ENCODE measurements at places on chromosomes 7 and 10.

DNA sequence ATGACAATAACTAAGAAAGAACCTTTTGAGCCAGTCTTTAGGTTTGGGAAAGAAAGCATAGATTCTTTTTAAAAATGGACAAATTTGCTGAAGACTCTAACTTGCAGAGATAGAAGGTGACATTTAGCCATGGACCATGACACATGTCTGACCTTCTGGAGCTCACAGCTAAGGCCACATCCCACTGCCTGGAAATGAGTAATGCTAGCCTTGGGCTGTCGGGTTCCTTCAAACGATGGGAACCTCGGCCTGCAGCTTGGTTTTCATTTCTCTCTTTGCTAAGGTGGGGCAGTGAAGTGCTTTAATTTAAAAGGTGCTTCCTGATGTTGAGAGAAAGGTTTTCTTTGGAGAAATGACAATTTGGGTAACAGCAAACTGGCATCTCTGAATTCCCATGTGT lies 223.2 kb downstream of the FANK1 start:
- no peak for DNase-seq

GRCh38 chr10:127887541-127888415 lies 5.0 kb downstream of the CLRN3 start:
- DNase-seq: no peak

GRCh38 chr7:100875356-100875751 lies 451 bp downstream of the SRRT start:
- DNase-seq: no peak

DNA sequence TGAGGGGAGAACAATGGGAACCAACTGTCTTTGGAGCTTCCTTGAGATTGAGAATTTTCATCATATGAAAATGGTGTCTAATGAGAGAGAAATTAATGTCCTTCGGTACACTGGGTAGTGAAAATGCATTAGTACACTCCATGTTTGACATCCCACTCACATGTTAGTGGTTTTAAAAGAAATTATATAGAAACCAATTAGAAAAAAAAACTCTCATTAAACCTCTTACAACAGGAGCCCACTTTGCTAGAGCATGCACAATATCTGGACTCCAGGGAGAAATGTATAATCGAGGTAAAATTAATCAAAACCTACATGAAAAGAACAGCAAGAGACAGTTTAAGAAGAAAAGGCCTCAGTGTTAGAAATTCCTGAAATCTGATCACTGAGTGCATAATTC lies 79.2 kb upstream of the KCNIP2 start:
- no peak for DNase-seq

GRCh38 chr10:96334616-96335526 lies 23.9 kb downstream of the OPALIN start:
- DNase-seq: no peak

GRCh38 chr7:127208860-127209259 lies 43.9 kb downstream of the GRM8 start:
- no peak for DNase-seq

GRCh38 chr10:126536656-126537055 lies 133.8 kb downstream of the C10orf90 start:
- no peak for DNase-seq

DNA sequence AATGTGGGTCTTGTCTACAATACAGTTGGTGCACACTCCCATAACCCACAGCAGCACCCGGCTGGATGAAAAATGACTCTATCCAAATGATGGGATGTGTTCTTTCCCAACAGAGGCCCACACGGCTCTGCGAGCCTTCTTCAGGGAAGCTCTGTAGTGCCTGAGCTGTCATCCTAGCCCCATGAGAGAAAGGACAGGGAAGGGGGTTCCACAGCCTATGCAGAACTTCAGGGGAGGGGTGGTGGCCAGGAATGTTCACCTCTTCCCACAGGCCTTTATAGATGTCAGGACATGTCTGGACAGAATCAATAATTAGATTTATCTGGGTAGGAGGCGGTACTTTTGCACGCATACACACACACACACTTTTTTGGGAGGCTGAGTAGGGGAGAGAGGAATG lies 109.0 kb downstream of the JCAD start:
- DNase-seq: no peak

DNA sequence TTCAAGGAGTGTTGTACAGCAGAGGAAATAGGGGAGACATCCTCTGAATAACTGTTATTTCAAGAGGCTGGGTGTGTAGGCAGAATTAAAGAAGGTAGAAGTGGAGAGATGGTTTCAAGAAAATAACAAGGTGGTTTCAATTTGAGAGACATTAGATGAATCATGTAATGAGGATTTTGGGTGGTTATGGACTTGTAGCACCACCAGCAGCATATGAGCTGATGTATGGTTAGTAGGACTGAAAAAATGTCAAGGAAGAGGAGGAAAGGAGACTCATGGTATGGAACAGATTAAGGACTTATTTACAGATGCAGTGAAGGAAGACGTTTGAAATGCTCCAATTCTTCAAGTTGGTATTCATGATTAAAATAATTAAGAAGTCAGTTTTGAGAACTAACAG lies 166.2 kb downstream of the EXOC4 start:
- DNase-seq: no peak

DNA sequence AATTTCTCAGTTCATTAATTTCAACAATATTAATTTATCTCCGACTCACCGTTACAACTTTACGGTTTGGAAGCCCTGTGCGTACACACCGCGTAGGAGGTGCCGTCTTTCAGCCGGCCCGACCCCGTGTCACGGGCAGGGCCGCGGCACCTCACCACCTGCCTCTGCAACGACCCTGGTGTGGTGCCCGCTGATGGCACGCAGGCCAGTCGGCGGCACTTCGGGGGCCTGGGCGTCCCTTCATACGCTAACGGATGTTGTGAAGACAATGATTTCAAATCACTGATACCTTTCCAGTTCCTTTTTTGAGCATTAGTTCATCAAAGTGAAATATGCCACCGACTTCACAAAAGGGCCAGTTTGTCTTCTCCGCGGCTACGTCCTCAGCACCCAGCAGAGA lies 125.3 kb downstream of the EBF3 start:
- DNase-seq: no peak

- no peak for DNase-seq
Measured at GRCh38 chr7:96314402-96315124, 7.3 kb downstream of the SLC25A13 start.

GRCh38 chr7:47419471-47419870 lies 162.4 kb downstream of the TNS3 start:
- no peak for DNase-seq

GRCh38 chr10:97768322-97769315 lies 3.2 kb downstream of the SFRP5 start:
- DNase-seq: no peak

DNA sequence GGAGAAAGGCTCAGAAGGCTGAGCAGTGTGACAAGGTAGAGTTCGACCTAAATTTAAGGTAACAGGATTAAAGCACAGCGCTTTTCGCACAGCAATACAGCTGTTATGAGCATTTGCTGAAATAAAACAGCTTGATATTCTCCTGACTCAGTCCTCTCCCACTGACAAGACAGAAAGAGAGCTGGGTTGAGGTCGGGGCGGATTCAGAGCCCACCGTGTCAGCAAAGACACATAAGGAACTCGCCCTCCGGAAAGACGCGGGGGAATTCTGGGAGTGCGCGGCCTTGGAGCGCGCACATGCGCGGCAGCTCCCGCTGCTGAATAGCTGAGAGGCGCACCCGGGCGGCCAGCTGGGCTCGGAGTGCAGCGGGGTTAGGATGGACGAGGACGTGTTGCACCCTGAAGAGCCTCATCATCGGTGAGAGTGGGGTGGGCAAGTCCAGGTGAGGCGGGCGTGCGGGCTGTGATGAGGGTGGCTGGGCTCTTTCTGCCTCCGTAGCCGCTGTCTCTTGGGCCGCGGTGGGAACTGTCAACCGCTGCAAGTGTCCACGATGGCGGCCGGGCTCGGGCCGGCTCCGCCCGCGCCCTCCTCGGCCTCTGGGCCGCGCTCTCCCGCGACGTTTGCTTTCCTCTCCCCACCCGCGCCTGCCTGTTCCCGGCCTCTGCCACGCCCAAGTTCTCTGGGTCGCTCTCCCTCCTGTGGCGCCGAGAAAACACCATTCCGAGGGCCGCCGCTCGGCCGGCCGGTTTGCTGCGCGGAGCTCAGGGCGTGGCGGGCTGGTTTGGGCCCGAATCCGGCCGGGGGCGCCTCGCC lies 120.6 kb downstream of the LYZL1 start:
- DNase-seq: no peak

DNA sequence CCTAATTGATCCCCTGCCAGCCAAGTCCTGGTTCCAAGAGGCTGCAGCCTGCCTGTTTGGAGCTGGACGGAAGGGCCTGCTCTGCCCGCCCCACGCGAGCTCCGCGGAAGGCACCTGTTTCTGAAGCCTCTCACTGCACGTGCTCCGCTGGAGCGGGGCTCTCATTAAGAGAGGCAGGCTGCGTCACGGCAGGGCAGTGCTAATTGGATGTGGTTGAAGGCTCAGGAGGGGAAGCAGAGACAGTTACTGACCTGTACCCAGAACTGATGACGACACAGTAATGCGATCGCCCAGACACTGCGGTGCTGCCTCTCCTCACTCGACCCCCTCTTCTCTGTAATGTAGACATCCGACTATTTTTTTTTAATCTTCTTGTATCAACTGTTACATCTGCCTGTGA lies 411.1 kb upstream of the MGMT start:
- DNase-seq: no peak

DNA sequence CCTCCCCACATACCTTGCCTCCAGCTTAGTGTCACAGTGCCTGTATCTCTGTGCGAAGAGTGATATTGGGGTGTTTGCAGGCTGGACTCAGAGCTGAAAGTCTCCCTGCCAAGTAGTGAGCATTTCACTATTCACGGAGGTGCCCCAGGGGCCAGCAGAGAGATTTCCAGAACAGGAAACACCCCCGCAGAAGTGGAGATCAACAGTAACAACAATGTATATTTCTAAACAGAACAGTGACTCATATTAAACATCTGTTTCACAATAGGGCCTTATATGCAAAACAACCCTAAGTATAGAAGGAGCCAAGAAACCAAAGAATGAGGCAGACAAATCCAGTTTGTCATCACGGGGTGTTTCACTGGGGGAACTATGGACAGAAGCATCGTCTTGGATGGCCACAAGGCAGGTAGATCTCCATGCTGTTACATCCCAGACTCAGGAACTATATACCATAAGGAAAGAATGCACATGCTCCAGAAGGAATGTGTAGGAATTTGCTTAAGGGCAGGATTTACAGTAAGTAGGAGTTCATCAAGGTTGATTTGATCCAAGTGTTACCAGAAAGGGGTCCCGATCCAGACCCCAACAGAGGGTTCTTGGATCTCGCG lies 29.3 kb upstream of the CCL24 start:
- no peak for DNase-seq

DNA sequence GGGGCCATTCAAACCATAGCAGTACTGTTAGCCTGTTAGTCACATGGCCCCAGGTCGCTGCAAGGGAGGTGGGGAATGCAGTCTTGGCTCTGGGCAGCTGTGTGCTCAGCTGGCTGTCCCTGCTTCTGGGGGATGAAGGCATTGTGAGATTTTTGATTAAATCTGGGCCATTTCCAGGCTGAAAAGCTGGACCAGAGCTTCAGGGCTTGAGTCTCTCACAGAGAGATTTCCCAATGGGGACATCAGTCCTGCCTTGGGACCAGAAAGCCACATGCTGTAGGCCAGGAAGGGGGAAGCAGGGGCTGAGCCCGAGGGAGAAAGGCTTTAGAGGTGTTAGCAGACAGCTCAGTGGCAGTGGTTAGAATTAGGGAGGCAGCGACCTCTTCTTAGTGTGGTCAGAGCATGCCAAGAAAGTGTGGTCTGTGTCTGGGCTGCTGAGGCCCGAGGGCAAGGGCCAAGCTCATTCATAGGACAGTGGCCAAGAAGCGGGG lies 33.6 kb downstream of the PALD1 start:
- no peak for DNase-seq

DNA sequence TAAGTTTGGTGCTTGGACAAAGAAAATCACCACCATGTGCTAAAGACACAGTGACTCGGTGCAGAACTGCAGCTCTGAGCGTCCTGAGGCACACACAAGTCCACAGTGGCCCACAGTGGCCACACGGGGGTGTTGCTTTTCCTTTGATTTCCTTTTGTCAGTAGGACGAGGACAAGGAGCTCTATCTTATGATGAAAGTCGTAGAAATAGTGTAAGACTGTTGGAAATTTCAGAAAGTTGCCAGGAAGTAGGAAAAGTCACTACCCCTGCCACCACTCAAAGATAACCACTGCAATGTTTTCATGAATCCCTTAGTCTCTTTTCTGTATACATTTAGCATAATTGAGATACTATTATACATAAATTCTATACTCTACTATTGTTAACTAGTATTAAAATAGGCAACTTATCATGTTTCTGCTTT lies 146.0 kb downstream of the TNS3 start:
- no peak for DNase-seq

GRCh38 chr7:69780379-69780778 lies 182.1 kb downstream of the AUTS2 start:
- DNase-seq: peak; percentile 70

- DNase-seq: no peak
Measured at GRCh38 chr7:121038717-121039509, 50.4 kb downstream of the CPED1 start.

- no peak for DNase-seq
Measured at GRCh38 chr10:43820663-43821062, 172.0 kb upstream of the ZNF32 start.

GRCh38 chr7:102079140-102080018 lies 207.3 kb upstream of the SH2B2 start:
- no peak for DNase-seq

- DNase-seq: no peak
Measured at GRCh38 chr10:104816501-104816900, 175.4 kb downstream of the SORCS3 start.

DNA sequence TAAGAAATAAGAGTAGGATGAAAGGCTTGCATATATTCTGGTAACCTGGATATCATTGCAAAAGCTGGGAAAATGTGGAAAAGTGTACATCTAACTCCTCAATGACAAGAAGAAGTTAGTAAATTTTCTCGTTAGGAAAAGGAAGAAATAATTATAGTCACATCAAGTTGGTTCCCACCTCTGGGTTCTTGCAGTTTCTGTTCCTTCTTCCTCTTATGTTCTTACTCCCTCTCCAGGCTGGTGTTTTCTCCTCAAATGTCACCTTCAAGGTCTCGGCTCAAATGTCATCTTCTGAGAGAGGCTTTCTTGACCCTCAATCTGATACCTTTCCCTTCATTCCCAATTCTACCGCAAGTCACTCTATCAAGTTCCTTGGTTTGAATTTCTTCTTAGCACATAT lies 64.4 kb downstream of the ENTPD1 start:
- no peak for DNase-seq

- peak; percentile 86 for DNase-seq
Measured at GRCh38 chr7:97006055-97006815, 882 bp downstream of the DLX6 start.

DNA sequence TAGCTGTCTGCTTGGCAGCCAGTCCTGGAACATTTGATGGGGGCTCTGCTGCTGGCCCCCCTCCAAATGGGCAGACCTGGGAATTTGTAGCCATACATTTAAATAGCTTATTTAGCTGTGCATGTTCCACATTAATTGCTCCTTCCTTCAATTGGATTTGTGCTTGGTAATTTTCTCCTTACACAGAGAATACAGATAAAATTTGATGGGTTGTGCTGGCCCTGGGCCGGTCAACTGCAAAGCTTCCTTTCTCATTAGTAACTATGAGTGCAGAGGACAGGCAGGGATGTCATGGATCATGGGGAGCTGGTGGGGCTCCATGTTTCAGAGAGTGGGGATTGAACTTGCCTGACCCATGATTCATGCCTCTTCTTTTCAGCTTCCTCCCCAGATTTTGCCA lies 201.5 kb upstream of the GHITM start:
- DNase-seq: no peak

GRCh38 chr7:77288676-77289320 lies 89.2 kb upstream of the FGL2 start:
- DNase-seq: no peak
